ENCODE measurements at places on chromosomes 1 and 21.

DNA sequence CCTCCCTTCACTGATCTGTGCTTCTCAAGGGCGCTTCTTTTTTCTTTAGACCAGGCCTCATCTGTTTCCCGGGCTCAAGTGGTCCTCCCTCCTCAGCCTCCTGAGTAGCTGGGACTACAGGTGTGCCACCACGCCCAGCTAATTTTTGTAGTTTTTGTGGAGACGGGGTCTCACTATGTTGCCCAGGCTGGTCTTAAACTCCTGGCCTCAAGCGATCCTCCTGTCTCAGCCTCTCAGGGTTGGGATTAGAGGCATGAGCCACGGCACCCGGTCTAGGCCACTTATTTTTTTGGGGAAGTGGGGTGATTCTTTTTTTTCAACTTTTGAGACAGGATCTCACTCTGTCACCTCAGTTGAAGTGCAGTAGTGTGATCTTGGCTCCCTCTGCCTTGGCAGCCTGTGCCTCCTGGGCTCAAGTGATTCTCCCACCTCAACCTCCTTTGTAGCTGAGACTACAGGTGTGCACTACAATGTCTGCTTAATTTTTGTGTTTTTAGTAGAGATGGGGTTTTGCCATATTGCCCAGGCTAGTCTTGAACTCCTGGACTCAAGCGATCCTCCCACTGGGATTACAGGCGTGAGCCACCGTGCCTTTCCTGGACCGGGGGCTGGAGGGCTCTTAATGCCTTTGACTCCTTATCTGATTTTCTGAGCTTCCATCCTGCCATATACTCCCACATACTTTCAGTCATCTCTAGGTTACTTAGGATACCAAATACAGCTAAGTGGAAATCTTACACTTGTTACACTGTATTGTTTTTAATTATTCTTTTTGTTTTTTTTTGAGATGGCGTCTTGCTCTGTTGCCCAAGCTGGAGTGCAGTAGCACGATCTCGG, 18.9 kb downstream of the MFAP2 start:
- DNase-seq: no peak

DNA sequence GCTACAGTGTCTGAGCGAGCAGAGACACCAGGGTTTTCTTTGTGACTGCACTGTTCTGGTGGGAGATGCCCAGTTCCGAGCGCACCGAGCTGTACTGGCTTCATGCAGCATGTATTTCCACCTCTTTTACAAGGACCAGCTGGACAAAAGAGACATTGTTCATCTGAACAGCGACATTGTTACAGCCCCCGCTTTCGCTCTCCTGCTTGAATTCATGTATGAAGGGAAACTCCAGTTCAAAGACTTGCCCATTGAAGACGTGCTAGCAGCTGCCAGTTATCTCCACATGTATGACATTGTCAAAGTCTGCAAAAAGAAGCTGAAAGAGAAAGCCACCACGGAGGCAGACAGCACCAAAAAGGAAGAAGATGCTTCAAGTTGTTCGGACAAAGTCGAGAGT, 2.7 kb downstream of the ZBTB18 start:
- no peak for DNase-seq

GRCh38 chr1:22711591-22712501, 1.2 kb downstream of the EPHB2 start:
- DNase-seq: no peak

GRCh38 chr1:155591770-155592169, 18.2 kb upstream of the MSTO1 start:
- peak; percentile 5 for DNase-seq

- DNase-seq: no peak
Observed at GRCh38 chr1:165631342-165632151, 513 bp downstream of the MGST3 start.

DNA sequence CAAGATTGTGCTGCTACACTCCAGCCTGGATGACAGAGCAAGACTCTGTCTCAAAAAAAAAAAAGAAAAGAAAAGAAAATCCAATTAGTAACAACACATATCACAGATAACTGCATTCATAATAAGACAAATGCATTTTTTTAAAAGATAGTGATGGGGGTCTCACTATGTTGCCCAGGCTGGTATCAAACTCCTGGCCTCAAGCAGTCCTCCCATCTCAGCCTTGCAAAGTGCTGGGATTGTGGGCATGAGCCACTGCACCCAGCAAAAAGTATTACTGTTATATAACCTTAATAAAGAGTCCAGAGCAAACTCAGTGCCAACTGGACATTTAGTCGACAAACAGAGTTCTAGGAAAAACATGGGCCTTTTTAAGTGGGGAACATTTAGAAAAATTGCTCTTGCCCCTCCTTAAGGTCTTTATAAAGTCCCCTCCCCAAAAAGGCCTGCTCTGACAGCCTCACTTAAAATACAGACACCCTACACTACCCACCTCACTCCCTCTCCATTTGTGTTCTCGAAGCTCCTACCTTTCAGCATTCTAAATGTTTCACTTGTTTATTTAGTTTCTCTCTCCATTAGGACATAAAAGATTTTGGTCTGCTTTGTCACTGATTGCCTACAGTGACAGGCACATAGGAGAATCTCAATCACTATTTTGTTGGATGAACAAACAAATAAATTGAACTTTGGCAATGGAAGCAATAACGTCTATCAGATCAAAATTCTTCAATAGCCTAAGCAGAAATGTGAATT, 7.5 kb downstream of the ABCB10 start:
- no peak for DNase-seq

DNA sequence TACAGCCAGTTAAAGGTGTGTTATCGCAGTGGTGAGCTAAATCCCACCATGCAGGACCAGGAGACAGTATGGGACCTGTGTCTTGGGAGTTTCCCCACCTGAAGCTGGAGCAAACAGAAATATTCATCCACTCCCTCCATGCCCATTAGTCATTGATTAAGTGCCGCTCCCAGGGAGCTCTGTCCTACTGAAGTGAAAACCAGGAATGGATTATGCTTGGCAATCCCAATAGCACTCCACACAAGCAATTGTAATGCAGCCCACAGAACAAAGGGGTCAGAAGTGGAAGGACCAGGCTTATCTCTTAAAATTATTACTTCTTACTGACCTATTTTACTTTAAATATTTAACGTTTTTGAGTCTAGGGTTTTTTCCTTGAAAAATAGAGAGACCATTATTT, 1005.4 kb downstream of the ADGRL2 start:
- DNase-seq: no peak

DNA sequence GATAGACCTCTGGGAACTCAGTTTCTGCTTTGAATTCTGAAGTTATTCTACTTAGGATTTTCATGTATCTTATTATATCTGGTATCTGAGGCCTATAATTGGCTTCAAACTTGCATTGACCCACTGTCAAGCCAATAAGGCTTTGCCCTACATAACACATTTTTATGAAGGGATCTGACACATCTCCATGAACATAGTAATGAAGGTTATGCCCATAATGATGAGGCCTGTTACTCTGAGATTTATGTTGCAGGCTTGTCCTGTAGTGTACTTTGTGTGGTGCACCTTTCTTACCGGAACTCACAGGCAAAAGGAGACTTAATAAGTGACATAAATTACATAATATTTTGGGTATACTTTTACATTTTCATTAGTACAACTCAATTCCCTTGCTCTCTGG, 14.1 kb downstream of the RGL1 start:
- no peak for DNase-seq

DNA sequence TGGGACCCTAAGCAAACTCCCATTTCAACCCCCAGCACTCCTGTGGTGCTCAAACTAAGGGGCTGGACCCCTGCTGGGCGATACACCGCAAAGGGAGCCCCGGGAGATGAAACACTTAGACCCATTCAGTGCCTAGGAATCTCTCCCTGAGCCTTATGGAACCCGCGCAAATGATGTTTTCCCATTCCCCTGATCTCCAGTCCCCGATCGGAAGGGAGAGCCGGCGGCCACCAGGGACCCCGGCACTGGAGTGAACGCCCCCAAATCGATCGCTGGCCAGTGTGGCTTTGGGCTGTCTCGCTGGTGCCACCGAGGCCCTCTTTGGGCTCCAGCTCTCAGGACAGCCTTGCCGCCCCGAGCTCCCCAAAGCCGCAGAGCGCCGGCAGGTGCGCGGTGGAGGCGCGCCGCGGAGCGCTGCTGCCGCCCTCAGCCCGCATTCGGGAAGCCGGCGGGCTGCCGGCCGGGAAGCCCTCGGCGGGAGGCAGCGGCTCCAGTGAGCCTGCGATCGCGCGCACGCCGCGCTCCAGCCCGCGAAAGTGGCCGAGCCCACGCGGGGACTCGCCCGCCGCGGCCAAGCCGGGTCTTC, 1.1 kb downstream of the PLXNA2 start:
- DNase-seq: no peak

- no peak for DNase-seq
Observed at GRCh38 chr21:32348604-32349332, 44.0 kb downstream of the URB1 start.

DNA sequence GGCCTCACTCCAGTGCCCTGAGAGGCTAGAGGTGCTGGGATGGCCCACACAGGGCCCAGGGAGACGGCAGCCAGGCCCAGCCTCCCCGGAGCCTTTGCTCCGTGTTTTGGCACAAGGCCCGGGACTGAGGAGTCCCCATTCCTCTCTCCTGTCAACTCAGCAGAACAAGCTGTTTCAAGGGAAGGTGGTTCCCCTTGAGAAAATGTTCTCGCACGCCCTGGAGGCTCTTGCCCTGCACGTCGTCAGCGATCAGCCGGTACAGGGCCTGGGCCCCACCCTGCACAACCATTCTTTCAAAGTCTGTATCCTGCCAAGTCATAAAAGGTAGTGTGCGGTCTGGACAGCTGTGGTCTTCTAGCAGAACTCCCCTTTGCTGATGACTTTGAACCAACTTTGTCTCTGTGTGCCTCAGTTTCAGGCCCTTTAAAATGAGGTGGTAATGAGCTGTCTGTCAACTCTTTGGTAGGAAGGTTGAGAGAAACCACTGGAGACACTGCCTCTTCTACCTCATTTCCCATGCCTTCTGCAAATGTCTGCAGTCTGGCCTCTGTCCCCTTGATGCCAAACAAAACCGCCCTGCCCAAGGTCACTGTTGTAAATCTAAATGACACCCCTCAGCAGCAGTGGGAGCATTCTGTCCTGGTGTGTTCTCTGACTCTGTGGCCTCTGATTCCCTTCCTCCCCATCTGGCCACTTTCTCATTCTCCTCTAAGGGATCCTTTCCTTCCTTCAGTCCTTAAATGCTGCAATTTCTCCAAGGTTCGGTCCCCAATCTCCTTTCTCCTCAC, 138.6 kb upstream of the JUN start:
- no peak for DNase-seq

- peak; percentile 9 for DNase-seq
Observed at GRCh38 chr1:52633291-52633754, 355 bp downstream of the SHISAL2A start.

DNA sequence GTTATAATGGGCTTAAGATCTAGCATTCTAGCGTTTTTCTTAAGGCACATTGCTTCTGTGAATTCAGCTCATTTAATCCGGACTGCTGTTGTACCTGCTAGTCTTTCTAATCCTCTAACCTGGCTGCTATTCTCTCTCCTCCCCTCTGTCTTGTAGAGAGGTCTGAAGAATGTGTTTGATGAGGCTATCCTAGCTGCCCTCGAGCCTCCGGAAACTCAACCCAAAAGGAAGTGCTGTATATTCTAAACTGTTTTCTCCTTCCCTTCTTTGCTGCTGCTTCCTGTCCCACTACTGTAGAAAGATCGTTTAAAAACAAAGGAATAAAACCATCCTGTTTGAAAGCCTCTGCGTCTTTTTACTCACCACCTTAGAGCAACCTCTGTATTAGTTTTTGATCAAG, 37.3 kb downstream of the CDC42 start:
- no peak for DNase-seq

DNA sequence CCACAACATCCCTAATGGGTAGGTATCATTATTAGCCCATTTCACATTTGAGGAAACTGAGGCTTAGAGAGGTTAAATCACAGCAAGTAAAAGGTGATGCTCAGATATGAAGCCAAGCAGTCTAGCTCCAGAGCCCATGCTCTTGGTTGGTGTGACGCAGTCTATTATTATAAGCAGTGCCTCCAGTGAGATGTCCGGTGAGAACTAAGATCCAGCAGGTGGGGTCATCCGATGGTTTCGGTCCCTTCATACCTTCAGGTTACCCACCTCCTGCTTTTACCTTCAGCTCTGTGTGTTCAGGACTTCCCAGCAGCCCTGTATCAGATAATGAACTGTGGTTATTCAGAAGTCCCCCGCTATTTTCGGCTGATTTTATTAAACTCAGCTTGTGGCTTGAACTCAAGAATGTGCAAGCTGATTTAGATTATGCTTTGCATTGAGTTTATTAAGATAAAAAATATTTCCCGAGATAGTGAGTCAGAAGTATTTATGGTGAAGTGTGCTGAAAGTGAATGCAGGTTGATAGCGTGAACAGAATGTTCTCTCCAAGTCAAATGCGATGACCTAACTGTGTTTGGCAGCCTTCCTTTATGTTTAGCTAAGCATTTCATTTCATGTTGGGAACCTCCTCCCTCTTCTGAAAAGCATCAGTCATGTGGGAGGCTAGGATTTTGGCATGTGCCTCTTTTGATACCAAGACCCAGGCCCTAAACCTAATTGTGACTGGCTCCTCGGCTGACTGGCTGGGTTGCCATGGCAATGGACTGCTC, 160.9 kb upstream of the UBE2U start:
- no peak for DNase-seq

GRCh38 chr1:100760511-100760910, 41.0 kb downstream of the VCAM1 start:
- DNase-seq: no peak

- no peak for DNase-seq
Observed at GRCh38 chr1:39378377-39378776, 113.1 kb upstream of the BMP8A start.

GRCh38 chr1:175252561-175252960, 60.0 kb upstream of the KIAA0040 start:
- no peak for DNase-seq

- DNase-seq: no peak
Observed at GRCh38 chr1:90192408-90192807, 197.5 kb downstream of the ZNF326 start.

DNA sequence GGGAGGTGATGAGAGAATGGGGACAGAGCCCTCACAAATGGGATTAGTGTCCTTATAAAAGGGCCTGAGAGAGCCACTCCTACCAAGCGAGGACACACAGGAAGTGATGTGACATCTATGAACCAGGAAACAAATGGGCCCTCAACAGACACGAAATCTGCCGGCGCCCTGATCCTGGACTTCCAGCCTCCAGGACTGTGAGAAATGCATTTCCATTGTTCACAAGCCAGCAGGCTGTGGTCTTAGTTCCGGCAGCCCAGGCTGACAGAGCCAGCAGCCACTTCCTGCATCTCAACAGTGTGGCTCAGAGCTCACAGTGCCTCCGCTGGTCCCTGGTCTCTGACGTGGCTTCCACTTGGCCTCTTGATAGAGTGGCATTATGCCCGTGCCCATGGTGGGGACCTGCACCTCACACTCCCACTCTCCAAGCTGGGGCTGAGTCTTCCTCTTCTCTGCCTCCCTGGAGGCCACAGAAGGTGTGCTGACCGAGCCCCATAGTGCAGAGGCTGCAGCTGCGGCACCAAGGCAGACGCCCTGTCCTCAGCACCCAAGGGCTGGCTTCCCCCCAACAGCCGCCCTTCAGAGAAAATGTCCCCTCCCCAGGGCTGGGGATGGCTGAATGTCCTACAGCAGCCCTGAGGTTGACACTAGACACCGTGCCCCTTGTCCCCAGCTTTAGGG, 44.9 kb downstream of the ACOT7 start:
- peak; percentile 21 for DNase-seq

- no peak for DNase-seq
Observed at GRCh38 chr21:39153373-39153772, 29.9 kb downstream of the PSMG1 start.

- no peak for DNase-seq
Observed at GRCh38 chr1:40903106-40903505, 40.9 kb upstream of the CITED4 start.

All from activated T-helper 1 cell treated with anti-CD3 and anti-CD28 coated beads, Interleukin-2, amount 50 U/mL, for 16 hours (primary cell).